ENCODE measurements at places on chromosomes 6 and 20.

- ATAC-seq: no peak
These were observed 585.2 kb downstream of the PHF3 start for GRCh38 chr6:64220801-64221200.

DNA sequence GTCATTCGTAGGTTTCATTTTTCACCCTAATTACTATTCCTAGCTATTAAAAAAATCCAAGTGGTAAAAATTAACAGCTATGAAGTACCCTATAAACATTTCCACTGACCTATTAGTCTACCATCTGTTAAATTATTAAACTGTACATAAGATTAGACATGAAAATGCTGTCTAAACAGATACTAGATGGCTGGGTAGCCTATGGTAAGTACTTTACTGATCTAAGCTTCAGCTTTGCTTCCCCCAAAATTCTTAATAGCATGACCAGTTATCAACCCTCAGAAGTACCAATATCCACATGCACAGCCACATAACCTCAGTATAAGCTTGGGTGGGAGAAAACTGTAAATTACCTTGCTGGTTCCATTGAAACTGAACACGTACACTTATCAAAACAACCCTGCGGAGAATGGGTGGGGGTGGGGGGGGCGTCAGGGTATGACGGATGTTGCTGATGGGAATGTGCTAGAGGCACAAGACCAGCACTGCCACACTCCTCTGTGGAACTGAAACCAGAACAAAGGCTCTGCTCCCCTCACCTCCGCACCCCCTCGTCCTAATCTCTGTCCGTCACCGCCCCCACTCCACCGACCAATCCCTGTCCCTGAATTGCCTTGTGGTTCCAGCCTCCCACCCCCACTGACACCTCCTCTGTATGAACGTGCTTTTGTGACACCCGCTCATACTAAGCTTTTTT lies 45.3 kb downstream of the B4GALT5 start:
- ATAC-seq: no peak

DNA sequence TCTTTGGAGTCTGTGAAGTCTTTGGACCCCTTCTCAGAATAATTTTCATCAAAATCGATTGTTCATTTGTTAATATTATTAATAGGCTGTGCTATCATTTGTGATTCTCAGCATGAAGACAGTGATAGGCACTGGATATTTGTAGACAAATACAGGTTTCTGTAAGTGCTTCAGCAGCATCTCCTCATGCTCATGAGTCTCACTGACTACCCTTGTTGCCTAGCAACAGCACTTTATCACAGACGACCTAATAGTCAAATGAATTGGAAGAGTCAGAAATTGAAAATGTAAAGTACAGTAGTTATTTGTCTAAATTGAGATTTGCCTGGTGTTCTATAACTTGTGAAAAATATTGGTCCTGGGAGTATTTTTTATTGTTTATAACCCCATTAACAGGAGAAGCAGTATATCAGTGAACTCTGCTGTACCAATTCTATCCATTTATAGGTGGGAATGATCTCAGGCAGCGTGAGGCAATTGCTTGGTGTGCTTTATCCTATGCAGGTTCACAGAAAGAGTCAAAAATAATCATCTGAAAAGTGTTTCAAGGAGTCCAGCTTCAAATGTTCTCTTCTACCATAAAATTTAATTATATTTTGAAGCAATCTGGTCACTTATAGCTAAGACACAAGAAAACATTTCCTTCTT lies 684.6 kb downstream of the RFPL4B start:
- ATAC-seq: no peak

- ATAC-seq: no peak
These were observed 512.8 kb upstream of the CITED2 start for GRCh38 chr6:139887275-139887674.

GRCh38 chr6:47455533-47456209 lies 21.9 kb upstream of the CD2AP start:
- no peak for ATAC-seq

DNA sequence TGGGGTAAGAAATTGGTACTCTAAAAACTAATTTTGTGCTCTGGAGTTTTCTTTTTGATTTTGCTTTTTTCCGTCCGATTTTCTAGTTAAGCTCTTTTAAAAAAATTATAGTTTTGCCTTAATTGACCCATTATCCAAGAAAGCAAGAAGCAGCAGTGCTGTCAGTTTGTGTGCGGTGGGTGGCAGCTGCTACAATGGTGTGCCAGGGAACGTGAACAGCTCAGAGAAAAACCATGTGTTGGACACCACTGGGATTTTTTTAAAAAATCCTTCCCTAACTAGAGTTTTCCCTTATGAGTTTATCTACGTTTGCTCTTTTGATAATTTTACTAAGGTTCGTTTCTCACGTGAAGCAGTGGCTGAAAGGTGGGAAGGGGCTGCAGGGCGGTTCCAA lies 8.0 kb downstream of the MAP3K5 start:
- no peak for ATAC-seq

DNA sequence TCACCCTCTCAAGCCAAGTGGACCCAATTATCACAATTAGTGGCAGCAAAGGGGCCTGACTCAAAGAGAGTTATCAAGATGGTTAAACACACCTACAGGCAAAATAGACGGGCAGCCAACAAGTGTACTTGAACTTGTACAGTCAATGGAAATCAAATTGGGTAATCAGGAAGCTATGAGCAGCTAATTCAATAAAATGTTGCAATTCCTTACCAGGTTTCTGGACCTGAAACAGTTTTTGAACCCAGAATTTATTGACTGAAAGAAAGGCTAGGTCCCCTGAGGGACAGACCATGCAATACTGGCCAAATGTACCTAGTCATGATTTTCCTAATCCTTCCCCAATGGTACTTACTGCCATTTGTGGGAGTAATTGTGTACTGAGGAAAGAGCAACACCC lies 679.8 kb downstream of the EPM2A start:
- ATAC-seq: no peak

- ATAC-seq: no peak
These were observed 42.6 kb downstream of the RAB44 start for GRCh38 chr6:36739947-36740817.

DNA sequence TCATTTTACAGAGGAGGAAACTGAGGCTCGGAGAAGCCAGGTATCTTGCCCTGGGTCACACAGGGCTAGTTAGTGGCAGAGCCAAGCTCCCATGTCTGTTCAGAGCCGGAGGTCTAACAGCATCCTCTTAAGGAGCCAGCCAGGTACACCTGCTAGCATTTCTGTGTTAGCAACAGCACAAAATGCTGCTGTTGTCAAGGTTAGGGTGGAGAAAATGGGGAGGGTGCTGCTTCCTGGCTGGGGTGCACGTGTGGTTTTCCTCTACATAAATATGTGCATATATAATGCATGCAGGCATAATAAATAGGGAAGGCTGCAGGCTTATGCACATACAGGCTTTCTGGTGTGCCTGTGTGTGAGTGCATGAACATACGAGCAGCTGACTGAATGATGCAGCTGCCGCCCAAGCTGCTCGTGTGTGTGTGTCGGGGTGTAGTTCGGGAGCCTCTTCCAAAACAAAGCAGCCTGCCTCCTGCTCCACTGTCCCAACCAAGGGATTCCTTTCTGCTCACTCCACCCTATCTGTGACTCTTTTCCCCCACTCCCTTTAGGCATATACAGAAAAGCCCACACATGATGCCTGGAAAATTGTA lies 86.6 kb downstream of the CD40 start:
- ATAC-seq: no peak

- no peak for ATAC-seq
These were observed 92.2 kb upstream of the NT5E start for GRCh38 chr6:85357651-85358050.

DNA sequence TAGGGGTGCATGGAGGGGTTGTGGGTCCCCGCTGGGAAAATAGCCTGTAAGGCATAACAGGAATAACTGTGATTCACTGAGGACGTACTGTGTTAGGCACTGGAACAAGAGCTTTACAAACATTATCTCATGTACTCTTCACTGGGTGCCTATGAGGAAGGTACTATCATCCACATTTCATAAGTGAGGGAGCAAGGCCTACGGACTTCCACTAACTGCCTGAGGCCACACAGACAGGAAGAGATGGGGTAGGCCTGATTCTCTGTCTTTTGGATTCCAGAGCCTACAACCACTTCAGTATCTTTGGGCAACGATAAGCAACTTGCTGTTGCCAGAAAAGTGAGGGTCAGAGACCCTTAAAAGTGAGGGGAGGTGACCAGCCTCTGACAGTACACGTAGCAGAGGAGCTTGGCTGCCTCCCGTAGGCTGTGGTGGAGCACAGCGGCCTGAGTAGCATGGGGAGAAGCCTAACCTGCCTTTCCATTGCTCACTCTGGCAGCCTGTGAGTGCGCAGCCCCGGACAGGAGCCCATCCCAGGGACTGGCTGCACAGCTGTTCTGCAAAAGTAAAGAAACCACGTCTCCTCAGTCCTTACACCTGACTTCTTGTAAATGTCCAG lies 30.4 kb downstream of the PSMB1 start:
- ATAC-seq: no peak

DNA sequence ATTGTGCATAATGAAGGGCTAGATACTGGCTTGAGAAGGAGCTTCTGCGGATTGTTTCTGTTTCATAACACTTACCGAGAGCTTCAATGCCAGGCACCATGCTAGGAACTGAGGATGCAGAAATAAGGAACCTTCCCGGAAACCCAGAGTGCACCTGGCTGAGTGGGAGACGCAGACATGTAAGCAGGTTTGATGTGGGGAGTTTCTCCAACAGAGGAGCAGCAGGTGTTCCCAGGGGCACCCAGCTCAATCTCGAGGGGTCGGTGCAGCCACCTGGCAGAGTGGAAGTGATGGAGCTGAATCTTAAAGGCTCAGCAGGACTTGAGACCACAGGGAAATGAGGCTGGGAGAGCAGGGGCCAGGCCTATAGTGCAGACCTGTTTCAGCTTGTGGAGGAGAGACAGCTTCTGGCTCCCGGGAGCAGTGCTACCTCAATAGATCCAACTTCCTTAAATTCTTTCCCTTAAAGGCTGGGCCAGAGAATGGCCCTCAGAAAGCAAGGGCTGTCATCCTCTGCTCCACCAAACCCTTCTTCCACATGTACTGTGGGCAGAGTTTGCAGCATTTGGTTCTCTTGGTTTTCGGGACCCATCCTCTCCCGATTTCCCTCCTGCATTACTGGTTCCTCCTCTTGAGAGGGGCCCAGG lies 27.8 kb upstream of the SRC start:
- ATAC-seq: no peak

DNA sequence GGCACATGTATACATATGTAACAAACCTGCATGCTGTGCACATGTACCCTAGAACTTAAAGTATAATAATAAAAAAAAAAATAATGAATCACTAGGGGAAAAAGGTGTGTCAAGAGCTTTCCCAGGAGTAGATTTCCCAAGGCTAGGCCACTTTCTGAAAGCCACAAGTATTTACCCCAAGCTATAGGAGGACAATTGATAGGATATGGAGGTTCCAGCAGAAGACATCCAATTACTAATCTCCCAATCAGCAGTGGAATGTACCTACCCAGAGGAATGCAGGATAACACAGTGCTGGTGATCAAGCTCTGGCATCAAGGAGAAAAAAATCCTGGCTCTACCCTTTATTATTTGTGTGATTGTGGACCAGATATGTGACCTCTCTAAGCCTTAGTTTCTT lies 562.7 kb downstream of the RFPL4B start:
- ATAC-seq: no peak

DNA sequence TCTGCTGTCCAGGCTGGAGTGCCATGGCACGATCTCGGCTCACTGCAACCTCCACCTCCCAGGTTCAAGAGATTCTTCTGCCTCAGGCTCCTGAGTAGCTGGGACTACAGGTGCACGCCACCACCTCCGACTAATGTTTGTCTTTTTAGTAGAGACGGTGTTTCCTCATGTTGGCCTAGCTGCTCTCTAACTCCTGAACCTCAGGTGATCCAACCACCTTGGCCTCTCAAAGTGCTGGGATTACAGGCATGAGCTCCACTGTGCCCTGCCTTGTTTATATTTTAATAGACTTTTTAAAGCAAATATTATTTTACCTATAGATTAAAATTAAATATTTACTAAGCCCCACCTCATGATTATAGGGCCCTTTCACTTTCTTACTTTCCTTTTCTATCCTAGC lies 483.2 kb upstream of the EPHA7 start:
- no peak for ATAC-seq

GRCh38 chr6:119890470-119890869 lies 540.9 kb upstream of the MAN1A1 start:
- ATAC-seq: no peak

DNA sequence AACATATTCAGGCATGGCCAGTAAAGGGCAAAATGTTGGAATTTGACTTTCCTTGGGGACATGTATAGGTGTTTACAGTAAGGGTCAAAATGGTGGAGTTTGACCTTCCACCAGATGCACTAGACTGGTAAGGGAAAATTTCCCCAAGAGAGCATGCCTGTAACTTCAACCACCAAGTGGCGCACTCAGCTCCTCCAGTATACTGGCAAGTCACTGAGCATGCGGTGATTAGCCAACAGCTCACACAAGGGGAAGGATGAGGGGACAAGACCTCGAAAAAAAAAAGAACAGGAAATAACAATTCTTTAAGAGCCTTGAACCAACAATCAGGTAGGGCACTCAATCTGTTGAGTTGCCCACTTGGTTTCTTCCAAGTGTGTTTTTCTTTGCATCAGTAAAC lies 140.9 kb downstream of the EYS start:
- ATAC-seq: no peak

DNA sequence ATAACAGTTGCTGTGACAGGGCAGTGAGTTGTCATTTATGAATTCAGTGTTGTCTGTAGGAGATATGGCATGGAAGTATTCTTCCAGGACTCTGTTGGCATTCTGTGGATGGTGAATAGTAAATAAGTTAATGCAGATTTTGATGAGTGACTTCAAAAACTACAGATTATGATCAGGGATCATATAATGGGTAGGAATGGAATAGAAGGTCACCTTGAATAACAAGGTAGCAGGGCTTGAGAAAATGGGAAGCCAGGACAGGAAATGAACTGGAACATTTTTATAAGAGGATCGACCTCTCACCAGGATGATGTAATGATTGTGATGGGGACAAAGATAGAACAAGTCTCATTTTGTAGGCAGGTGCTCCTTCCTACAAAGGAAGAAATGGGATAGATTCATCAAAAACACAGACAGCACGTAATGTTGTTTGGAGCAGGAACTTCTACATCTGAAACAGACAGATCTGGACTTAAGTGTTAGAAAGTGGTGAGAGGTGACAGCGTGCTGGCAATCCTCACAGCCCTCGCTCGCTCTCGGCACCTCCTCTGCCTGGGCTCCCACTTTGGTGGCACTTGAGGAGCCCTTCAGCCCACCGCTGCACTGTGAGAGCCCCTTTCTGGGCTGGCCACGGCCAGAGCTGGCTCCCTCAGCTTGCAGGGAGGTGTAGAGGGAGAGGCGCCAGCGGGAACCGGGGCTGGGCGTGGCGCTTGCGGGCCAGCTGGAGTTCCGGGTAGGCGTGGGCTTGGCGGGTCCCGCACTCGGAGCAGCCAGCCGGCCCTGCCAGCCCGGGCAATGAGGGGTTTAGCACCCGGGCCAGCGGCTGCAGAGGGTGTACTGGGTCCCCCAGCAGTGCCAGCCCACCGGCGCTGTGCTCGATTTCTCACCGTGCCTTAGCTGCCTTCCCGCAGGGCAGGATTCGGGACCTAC lies 30.8 kb upstream of the SSR1 start:
- ATAC-seq: no peak

GRCh38 chr20:23152902-23153301 lies 66.8 kb upstream of the CD93 start:
- ATAC-seq: no peak
